CD8-positive, alpha-beta memory T cell (primary cell): ENCODE measurements at places on chromosomes 2 and 18. TPM values are rescaled to one million over a fixed set of nuclear protein-coding genes. Genes with fewer than 3 reads are reported as not detected.
A peak's percentile ranks its signal among the peaks of the same experiment; 100 is the strongest.

The ABCG8 gene
- total RNA-seq = not detected

The NAT8 gene
- not detected for total RNA-seq

The FASTKD1 gene
- total RNA-seq = 53.8 TPM

GRCh38 chr2:53220969-53221368 is 546.6 kb upstream of the CHAC2 start:
- no peak for DNase-seq

- DNase-seq = no peak
Observed at GRCh38 chr2:200380091-200380561, 73.6 kb downstream of the SPATS2L start.

DNA sequence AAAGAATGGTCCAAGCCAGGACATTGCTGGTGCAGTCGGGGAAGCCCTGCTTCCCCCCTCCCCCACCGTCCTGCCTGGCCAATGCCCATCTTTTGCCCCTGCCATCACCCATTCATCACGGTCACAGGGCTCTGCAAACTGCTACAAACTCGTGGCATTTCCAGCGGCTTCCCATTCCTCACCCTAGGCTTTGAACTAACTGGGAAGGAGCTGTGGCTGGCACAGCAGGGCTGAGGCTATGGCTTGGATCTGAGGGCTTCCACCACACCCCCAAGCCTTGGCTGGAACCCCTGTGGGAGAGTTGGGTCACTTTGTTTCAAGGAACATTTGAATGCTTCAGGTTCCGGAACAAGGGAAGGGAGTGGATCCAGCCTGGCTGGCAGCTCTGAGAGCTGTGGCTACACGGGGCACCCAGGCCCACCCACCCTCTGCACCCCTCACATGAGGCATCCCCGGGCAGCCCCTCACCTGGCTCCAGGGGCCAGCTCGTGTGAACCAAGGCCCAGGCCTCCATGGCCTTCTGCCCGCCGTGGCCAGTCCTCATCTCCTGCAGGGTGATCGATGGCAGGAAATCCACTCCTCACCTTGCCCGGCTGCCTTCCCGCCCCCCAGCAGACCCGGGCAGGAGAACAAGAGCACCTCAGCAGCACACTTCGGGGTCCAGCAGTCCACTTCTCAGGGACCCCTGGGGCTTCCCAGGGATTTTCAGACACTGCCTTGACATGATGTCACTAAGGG is 58.8 kb upstream of the OTOS start:
- DNase-seq = no peak

DNA sequence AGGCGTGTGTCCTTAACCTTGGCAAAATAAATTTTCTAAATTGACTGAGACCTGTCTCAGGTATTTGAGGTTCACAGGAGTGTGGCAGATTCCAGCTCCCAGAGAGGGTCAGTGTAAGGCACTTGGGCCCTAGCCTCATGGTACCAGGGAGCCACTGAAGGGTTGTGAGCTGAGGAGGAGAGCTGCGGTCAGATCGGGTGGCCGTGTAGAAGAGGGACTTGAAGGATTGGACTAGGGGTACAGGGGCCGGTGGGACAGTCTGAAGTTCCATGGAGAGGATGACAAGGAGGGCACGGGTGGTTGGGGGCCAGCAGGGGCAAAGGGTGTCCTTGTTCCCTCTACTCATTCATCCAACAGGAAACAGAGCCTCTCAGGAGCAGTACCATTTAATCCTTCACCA is 327.0 kb upstream of the HS6ST1 start:
- DNase-seq = no peak

DNA sequence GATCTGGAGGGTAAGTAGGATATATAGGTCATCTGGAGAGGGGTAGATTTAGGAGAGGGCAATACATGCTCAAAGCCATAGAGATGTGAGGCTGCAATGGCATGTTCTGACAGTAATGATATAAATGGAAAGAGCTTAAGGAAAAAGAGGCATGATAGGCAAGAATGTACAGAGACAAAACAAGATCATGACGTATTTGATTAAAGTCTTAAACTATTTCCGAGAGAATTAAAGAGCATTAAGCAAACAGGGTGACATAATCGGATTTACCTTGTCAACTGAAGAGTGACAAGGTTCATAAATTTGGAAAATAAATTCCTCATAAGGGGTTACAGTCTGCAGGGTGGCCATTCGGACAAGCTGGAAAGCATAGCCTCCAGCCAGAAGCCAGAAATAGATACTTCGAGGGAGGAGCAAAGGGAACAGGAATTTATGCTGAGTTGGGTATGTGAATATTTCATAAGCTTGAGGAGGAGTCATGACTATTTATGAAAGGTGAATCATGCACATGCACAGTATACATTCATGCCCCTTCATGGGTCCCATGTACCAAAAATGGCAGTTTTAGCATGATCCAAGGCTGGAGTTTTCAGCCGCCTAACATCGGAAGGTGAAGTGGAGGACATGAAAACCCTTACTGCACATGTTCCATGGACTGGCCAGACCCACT is 396.2 kb upstream of the VWC2L start:
- DNase-seq = no peak

- DNase-seq = no peak
Observed at GRCh38 chr2:15096873-15097272, 464.3 kb downstream of the NBAS start.

DNA sequence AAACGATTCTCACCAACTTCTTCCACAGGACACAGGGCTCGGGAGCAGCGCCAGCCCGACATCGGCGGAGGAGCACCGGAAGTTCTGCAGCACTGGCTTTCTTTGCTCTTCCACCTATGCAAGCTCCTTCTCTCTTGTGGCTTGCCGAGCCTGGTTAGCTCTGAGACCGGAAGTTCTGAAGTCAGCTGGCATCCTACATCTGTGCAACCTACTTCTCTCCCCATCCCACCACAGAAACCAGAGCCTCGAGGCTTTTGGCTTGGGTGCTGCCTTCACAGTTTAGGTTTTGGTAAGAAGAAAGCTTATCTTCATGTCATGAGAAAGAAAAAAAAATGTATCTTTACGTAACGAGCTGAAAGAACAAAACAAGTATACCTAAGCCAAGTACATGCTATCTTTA is 111.7 kb downstream of the ANKRD44 start:
- peak; percentile 96 for DNase-seq

DNA sequence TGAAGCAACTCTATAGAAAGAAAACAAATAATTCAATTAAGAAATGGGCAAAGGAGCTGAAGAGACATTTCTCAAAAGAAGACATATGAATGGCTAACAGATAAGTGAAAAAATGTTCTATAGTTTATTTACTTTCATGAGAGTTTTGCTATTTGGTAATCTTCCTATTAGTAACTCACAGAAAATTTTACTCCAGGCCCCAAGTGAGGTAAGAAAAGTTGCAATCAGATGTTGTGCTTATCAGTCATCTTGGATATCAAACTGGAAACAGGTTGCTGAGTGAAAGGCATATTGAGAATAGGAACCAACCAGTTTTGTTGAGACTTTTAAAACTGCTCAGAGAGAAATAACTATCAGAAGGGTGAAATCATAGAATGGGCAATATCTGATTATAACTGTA is 1179.0 kb upstream of the ACVR2A start:
- no peak for DNase-seq

- DNase-seq = no peak
Observed at GRCh38 chr18:12334366-12334808, 26.3 kb downstream of the TUBB6 start.

GRCh38 chr2:143564419-143564818 is 435.2 kb downstream of the ARHGAP15 start:
- DNase-seq = no peak

- no peak for DNase-seq
Observed at GRCh38 chr2:129752686-129753085, 226.8 kb upstream of the RAB6C start.

GRCh38 chr2:235553291-235553690 is 59.4 kb downstream of the AGAP1 start:
- DNase-seq = no peak
